ENCODE measurements at places on chromosomes 4 and X.
A peak's percentile ranks its signal among the peaks of the same experiment; 100 is the strongest.

GRCh38 chrX:118904664-118905063 is 69.8 kb upstream of the LONRF3 start:
- no peaks in the 10 kb centered on the region for H3K27me3 ChIP-seq
- no peaks in the 10 kb centered on the region for H3K36me3 ChIP-seq
- DNase-seq: no peak
- no peaks in the 10 kb centered on the region for H3K4me1 ChIP-seq
- no peak overlapping the region for H3K4me3 ChIP-seq

DNA sequence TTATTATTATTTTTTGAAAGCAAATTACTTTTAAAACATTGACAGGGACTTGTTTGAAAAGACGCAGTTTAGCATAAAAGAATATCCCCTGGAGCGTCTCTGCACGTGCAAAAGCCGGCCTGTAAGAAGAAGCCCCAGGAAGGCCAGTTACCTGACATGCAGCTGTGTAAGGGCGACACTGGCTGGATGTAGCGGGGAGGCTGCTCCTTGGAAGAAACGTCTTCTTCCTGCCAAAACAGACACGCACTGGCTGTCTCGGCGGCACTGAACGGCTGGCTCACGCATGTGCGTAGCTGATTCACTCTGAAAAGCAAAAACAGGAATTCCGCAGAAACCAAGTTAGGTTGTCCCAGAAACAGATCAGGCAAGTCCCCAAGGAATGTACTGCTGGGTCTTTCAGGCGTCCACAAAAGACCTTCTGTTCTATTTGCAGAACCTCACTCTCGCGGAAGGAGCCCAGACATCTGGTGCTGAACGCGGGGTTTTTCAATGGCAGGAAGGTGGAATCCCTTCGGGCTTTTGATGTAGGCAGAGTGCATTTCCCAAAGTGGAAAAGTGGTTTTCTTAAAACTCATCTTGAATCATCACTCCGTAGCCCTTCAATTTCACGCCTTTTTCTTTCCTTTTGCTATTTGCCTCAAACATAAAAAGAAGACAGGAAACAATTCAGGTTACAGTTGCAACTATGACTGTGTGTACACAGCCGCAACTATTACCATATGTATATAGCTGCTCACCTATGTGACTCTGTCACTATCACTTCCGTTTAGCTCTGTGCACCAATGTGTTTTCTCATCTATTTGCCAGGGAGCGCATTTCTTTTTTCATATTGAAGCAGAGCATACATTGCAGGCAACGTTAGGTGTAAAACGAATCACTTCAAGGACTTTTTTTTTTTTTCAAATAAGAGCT is 38.1 kb upstream of the ARSH start:
- no peak overlapping the region for H3K27ac ChIP-seq
- H3K4me1 ChIP-seq: no peaks in the 10 kb centered on the region
- no peak overlapping the region for H3K4me3 ChIP-seq
- no peaks in the 10 kb centered on the region for H3K27me3 ChIP-seq

GRCh38 chrX:30302956-30303355 is 6.2 kb downstream of the NR0B1 start:
- H3K4me3 ChIP-seq: no peak overlapping the region
- H3K27me3 ChIP-seq: no peaks in the 10 kb centered on the region
- no peaks in the 10 kb centered on the region for H3K4me1 ChIP-seq
- no peaks in the 10 kb centered on the region for H3K36me3 ChIP-seq
- no peak overlapping the region for H3K27ac ChIP-seq
- DNase-seq: no peak

DNA sequence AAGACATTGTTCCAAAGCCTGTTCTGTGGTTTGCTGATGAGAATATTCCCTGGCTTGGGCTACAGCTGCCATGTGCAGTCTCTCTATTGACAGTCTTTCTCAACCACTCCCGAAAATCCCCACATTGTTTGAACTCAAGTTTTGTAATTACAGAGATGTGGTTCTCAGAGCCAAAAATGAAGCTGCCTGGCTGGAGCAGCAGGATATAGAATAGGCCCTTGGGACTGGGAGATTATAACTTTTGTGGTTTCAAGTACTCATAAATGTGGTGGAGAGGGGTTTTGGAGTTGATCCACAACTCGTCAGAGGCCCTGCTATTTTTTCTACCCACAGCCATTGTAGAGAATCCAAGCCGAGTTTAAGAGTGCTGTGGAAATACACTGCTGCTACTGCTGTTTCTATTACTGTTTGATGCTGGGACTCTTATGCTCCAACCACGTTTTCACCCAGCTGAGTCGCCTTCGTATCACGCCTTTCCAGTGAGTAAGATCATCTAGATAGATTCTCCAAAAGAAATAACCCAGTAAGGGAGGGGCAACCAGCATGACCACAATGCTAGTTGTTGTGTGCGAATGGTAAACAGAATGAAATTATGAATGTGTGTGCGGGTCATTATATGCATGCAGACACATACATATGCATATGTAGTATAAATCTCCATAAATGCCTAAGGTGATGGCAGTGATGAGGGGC is 57.1 kb upstream of the ATXN3L start:
- DNase-seq: no peak
- H3K27ac ChIP-seq: no peak overlapping the region
- no peaks in the 10 kb centered on the region for H3K4me1 ChIP-seq
- no peak overlapping the region for H3K4me3 ChIP-seq
- H3K27me3 ChIP-seq: no peaks in the 10 kb centered on the region
- no peaks in the 10 kb centered on the region for H3K36me3 ChIP-seq

GRCh38 chr4:111989817-111990216 is 155.4 kb upstream of the FAM241A start:
- DNase-seq: peak; percentile 63
- no peak overlapping the region for H3K4me3 ChIP-seq
- H3K4me1 ChIP-seq: no peaks in the 10 kb centered on the region
- no peak overlapping the region for H3K27ac ChIP-seq
- H3K36me3 ChIP-seq: no peaks in the 10 kb centered on the region

- H3K4me3 ChIP-seq: no peak overlapping the region
- H3K27ac ChIP-seq: no peak overlapping the region
- H3K4me1 ChIP-seq: no peaks in the 10 kb centered on the region
- no peaks in the 10 kb centered on the region for H3K36me3 ChIP-seq
- H3K27me3 ChIP-seq: no peaks in the 10 kb centered on the region
- no peak for DNase-seq
Measured at GRCh38 chr4:72966652-72967051, 102.9 kb downstream of the COX18 start.

DNA sequence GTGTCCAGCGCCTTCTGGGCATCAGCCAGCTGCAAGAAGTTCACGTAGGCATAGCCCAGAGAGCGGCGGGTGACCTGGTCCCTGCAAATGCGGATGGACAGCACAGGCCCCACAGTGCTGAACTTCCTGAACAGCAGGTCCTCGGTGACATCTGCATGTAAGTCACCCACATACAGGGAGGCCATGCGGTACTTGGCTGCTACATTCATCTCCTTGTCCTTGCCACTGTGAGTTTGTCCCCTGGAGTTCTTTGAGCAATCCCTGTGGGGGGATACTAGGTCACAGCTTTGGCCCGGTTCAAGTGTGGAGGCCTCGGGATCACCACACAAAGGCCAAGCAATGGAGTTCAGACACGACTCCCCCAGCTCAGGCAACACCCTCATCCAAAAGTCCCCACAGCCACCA is 776 bp downstream of the PABPC4L start:
- DNase-seq: no peak
- no peaks in the 10 kb centered on the region for H3K4me1 ChIP-seq
- H3K36me3 ChIP-seq: no peaks in the 10 kb centered on the region

DNA sequence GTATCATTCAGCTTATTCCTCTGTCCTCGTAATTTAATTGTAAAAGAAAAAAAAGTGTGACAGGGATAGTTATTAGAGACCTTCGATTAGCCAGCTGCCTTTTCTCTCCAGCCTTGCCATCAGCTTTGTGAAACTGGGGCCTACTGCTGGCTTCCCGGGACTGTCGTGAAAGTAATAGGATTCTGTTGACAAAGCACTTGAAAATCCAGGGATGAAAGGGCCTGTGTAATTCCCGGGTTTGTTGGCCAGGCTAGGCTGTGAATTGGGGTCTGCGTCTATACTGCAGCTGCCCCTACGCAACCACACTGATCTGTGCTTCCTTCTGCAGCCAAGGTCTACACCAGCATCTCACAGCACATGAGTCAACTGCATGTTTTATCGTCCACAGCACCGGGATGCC is 120.4 kb upstream of the SCML1 start:
- no peaks in the 10 kb centered on the region for H3K36me3 ChIP-seq
- H3K27me3 ChIP-seq: no peaks in the 10 kb centered on the region
- no peak overlapping the region for H3K27ac ChIP-seq
- no peak for DNase-seq

DNA sequence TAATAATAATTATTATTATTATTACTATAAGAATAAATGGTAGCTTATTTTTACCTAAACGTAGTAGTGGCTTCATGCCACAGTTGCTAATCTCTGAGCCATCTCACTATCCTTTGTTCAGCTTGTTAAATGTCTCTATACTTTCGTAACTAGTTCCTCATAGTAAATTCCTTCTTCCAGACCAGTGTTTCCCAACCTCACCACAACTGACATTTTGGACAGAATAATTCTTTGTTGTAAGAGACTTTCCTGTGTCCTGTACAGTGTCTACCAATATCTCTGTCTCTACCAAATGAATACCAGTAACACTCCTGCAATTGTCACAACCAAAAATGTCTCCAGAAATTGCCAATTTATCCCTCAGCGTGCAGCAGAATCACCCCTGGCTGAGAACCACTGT is 1040.9 kb downstream of the DMD start:
- H3K4me3 ChIP-seq: no peak overlapping the region
- H3K4me1 ChIP-seq: no peaks in the 10 kb centered on the region
- DNase-seq: no peak
- no peaks in the 10 kb centered on the region for H3K27me3 ChIP-seq
- H3K27ac ChIP-seq: no peak overlapping the region

GRCh38 chrX:11446949-11447348 is 153.7 kb downstream of the AMELX start:
- DNase-seq: no peak
- peak overlapping the region; percentile 22 for H3K27ac ChIP-seq
- H3K27me3 ChIP-seq: no peaks in the 10 kb centered on the region
- no peak overlapping the region for H3K4me3 ChIP-seq
- no peaks in the 10 kb centered on the region for H3K36me3 ChIP-seq

Measured in Peyer's patch (tissue), 4 donors.